CD14-positive monocyte (primary cell): ENCODE measurements at places on chromosomes 4 and X. TPM values are rescaled to one million over a fixed set of nuclear protein-coding genes. Genes with fewer than 3 reads are reported as not detected.
A peak's percentile ranks its signal among the peaks of the same experiment; 100 is the strongest.

DNA sequence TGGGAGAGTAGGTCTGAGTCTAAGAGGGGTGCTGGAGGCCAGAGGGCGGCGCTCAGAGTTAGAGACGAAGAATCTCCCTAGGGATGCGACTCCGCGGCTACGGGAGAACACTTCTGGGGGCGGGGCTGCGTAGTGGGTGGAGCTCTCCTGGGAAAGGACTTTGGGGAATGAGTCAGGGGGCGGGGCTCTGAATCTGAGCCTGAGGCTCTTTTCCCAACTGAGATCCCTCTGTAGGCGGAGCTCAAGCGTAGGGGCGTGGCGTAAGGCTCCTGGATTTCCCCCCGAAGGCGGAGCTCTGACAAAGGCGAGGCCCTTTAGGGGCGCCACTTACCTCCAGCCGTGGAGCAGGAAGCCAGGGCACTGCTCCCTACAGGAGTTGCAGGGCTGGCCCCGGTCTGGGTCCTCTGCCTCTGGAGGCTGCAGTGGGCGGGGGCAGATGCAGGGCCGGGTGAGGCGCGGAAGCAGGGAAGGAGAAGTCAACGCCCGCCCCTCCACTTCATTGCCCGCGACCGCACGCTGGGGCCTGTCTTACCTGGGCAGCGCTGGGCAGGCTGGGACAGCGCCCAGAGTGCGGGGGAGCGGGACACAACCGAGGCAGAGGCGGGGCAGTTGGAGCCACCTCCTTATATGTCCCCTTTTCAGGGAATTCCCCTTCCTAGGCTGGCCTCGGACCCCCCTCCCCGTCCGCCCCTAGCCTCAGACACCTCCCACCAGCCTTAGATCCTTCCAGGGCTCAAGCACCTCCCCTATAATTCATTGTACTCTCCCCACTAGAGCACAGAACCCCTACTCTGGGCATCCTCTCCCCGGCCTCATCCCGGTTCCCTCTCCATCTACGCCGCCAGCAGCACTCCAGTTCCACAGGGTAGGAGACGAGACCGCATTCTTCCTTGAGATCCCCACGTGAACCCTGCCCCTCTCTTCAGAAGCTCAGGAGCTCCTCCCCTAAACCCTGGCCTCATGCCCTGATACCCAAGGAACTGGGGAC, 1.6 kb downstream of the PRICKLE3 start:
- DNase-seq = peak; percentile 31
- peak overlapping the region; percentile 20 for H3K4me3 ChIP-seq
- peaks cover 30% of the 10 kb centered on the region for H3K36me3 ChIP-seq
- no peaks in the 10 kb centered on the region for H3K27me3 ChIP-seq
- H3K4me1 ChIP-seq = peaks cover 43% of the 10 kb centered on the region

- H3K27ac ChIP-seq = no peak overlapping the region
- no peak for DNase-seq
- H3K4me1 ChIP-seq = no peaks in the 10 kb centered on the region
- no peak overlapping the region for H3K4me3 ChIP-seq
- H3K36me3 ChIP-seq = no peaks in the 10 kb centered on the region
Observed at GRCh38 chrX:150411656-150412055, 48.5 kb downstream of the MAMLD1 start.

DNA sequence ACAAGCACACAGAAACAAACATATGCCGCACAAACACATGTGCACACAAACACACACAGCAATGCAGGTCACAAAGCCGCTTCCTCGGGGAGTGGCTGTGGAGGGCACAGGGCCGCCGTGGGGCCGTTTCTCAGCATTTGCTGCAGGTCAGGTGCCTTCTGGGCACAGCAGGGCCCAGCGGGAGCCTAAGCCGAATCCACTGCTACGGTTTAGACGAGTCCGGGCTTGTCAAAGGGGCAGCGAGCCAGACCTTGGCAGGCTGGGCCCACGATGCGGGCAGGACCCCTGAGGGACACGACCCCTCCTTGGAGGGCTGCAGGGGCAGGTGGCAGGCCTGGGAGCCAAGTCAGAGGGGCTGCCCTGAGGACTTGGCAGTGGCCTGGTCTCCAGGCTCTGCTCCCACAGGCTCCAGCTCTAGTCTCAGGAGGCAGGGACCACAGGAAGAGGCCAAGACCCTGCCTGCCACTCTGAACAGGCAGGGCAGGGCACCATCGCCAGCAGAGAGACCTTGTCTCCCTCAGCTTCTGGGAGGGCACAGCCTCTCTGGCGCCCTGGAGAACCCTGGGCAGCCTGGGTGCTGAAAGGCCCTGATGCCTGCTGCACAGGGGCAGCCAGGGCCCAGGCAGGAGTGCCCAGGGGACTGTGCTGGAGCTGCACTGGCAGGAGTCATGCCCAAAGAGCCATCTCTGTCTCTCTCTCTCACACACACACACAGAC, 5.5 kb upstream of the ATP2B3 start:
- DNase-seq = no peak
- H3K27ac ChIP-seq = no peak overlapping the region
- H3K4me3 ChIP-seq = no peak overlapping the region
- peaks cover 10% of the 10 kb centered on the region for H3K27me3 ChIP-seq
- no peaks in the 10 kb centered on the region for H3K36me3 ChIP-seq

DNA sequence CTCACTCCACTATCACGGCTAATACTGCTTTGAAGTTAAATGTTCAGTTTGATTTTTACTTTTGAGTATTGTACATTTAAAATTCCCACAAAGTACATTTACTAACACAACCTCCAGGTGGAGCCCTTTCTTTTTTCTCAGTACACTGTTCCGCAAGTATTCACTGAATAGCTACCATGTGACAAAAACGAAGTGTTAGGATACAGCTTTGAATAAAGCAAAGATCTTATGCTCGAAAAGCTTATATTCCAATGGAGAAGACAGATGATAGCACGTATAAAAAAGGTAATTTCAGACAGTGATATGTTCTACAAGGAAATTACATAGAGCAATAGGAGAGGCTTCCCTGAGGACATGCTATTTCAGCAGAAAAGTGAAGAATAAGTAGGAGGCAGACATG, 60.7 kb upstream of the ABCG2 start:
- no peak overlapping the region for H3K27ac ChIP-seq
- DNase-seq = peak; percentile 51
- H3K4me3 ChIP-seq = no peak overlapping the region
- H3K36me3 ChIP-seq = no peaks in the 10 kb centered on the region

GRCh38 chr4:164203476-164203875, 550.5 kb upstream of the SMIM31 start:
- no peaks in the 10 kb centered on the region for H3K36me3 ChIP-seq
- H3K4me3 ChIP-seq = no peak overlapping the region
- no peaks in the 10 kb centered on the region for H3K27me3 ChIP-seq
- H3K4me1 ChIP-seq = no peaks in the 10 kb centered on the region
- no peak for DNase-seq

The NKX1-1 gene
- polyA plus RNA-seq = not detected

The TAPT1 gene
- polyA plus RNA-seq = 16.0 TPM
